T-helper 2 cell (primary cell): ENCODE measurements at places on chromosomes 13 and 19.

DNA sequence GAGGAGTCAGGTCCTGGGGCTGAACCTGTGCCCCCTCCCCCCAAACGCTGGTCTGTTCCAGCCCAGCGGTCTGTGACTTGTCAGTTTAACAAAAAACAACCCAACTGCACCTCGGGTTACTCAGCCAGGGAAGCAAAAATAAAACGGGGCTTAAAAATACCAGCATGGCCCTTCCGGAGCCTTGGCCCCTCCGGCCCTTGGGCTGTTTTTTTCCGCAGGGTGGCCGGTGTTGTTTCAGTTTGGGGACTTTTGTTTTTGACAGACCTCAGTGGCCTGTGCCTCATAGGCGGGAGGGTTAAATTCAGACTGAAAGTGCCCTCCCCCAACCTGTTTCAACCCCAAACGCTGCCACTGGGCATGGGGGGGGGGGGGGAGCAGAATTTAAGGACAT is 4.0 kb downstream of the TCF3 start:
- DNase-seq: no peak

- DNase-seq: no peak
Observed at GRCh38 chr13:48194379-48194754, 38.6 kb upstream of the ITM2B start.

DNA sequence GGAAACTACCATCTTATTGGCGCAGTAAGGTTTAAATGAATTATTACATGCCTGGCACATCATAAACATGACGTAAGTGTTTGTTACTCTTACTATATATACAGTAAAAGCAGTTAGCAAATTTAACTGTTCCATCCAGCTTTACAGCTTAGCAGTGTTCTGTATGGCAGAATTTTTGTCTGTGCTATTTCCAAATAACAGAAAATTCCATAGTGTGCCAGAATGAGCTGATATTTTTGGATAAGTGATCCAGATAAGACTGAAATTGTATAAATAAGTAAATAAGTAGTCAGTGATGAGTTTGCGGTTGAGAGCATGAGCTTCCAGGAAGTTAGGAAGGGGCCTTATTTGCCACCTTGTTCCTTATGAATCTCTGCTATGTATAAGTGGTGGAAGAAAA is 236.5 kb upstream of the SLC10A2 start:
- DNase-seq: no peak

- DNase-seq: no peak
Observed at GRCh38 chr19:50729894-50730293, 6.7 kb downstream of the CLEC11A start.

DNA sequence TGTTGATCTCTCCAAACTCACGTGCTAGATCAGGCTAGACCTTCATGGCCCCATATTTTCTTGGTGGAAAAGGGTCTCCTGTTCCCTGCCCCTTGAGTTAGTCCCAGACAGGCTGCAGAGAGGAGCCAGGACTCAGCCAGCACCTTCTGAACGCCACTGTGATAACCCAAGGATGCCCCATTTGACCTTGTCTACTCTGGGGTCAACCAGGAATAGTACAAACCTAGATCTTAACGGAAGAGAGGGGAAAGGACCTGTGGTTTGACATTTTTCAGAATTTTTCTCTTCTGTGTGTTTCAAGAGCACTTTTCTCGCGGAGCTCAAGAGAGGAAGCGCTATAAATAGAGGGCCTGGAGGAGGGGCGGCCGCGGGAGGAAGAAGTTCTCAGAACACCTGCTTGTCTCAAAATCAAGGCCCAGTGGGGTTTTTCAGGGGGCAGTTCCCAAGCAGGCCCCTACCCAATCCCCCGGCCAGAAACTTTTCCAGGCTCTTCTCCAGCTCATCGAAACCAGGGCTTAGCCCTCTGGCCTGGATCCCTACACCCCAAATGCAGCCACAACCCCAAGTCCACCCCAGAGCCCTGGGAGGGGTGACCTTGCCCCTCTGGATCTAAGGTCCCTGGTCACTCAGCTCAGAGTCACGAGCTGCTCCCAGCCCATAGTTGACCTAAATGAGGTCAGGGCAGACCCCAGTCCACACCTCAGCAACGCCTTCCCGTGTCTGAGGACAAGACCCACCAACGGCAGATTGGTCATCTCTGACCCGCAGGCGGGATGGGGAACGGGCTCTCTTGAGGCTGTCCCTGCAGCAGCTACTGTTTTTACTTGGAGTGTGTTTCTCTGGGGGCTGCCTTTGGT is 75.6 kb upstream of the TM9SF2 start:
- no peak for DNase-seq
